ENCODE measurements at places on chromosomes 16 and 17.

DNA sequence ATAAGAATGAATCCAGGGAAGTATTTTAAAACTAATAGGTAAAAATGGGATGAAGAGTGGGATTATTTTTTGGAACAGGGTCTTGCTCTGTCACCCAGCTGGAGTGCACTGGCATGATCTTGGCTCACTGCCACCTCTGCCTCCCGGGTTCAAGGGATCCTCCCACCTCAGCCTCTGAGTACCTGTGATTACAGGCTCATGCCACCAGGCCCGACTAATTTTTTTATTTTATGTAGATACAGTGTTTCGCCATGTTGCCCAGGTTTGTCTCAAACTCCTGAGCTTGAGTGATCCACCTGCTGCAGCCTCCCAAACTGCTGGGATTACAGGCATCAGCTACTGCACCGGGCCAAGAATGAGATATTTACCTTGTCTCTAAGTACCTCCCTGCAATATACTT, 22.1 kb downstream of the NSMCE1 start:
- DNase-seq, result no peak

- no peak for DNase-seq
Observed at GRCh38 chr17:10089196-10089804, 109.1 kb downstream of the GAS7 start.

DNA sequence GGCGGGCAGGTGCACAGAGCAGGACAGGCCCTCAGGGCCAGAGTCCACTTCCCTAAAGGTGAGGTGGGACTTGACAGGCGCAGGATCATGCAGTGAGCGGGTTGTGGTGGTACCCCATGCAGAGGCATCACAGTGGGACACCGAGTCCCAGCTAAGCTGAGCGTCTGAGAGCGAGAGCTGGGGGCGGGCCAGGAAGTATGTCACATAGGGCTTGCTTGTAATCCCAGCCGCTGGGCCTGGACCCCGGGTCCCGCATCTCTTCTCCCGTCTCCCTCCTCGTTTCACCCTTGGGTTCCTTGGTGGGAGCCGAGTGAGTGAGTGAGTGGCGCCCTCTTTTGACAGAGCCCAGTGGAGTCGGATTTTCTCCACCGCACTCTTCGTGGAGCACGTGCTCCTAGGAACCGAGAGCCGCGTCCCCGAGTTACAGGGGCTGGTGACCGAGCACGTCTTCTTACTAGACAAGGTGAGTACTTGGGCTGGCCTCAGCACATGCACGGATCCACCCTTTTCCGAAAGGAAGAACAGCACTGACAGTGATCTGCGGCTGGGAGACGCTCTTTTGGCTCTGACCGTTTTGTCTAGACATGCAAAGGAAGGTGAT, 50.8 kb upstream of the ENDOV start:
- DNase-seq, result peak; percentile 13

DNA sequence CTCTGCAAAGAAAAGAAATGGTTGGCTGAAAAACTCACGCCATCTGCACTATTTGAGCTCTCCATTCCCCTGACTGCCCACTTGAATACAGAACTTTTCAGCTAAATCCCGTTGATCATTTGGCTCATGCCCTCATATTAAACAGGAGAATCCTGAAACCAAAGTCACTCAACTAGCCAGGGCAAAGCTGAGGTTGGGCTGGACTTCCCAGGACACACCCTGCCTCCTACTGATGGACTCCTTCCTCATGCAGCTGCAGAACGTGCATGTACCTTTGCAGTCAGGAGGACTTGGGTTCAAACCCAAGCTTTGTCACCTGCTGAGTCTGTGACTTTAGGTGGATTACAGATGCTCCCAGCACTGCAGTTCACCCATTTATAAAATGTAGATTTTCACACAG, 7.7 kb downstream of the ASIC2 start:
- DNase-seq, result no peak

DNA sequence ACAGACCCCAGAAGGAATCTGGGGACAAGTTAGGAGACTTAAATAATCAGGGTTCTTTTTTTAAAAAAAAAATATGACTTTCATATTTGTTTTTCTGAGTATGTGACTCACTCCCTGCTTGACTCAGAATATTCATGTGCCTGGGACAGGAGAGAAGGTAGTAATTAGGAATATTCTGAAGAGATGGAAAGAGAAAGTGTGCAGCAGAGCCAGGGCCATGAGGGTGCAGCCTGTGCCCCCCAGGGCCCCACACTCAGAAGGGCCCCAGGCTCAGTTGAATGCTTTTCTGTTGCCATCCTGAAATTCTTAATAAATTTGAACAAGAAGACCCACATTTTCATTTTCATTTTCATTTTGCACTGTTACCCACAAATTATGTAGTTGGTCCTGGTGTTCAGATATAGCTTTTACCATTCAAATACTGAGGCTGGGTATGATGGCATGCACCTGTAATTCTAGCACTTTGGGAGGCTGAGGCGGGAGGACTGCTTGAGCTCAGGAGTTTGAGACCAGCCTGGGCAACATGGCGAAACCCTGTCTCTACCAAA, 11.5 kb upstream of the LONP2 start:
- no peak for DNase-seq

- no peak for DNase-seq
Observed at GRCh38 chr17:27417596-27418365, 38.5 kb upstream of the KSR1 start.

- DNase-seq, result no peak
Observed at GRCh38 chr16:59090541-59090940, 356.4 kb upstream of the GOT2 start.

- DNase-seq, result no peak
Observed at GRCh38 chr17:63196772-63197335, 230.8 kb downstream of the TANC2 start.

DNA sequence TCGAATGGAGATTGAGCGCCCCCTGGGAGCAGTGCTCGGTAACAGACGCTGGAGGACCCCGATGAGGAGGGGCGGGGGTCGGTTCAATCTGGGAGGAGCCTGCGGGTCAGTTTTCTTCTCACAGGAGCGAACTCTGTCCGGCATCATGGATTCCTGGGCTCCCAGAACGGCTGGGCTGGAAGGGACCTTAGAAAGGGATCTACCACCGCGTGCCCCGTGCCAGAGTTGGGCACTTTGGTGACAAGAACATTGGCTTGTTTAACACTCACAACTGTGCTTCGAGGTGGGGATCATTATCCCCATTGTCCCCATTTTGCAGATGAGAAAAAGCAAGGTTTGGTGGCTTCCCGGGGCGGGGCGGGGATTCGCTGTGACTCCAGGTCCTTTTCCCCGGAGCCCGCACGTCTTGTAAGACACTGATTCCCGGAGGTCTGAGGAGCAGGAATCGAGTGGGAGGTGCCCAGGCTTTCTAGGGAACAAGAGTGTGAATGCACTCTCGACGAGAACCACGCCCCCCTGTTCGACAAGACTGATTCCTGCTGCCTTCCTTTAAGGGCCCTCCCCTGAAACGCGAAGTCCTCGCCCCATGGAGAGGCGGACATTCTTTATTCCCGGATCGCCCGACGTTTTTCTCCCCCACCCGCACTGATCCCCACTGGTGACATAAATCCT, 1.5 kb upstream of the FBXL19 start:
- peak; percentile 67 for DNase-seq

DNA sequence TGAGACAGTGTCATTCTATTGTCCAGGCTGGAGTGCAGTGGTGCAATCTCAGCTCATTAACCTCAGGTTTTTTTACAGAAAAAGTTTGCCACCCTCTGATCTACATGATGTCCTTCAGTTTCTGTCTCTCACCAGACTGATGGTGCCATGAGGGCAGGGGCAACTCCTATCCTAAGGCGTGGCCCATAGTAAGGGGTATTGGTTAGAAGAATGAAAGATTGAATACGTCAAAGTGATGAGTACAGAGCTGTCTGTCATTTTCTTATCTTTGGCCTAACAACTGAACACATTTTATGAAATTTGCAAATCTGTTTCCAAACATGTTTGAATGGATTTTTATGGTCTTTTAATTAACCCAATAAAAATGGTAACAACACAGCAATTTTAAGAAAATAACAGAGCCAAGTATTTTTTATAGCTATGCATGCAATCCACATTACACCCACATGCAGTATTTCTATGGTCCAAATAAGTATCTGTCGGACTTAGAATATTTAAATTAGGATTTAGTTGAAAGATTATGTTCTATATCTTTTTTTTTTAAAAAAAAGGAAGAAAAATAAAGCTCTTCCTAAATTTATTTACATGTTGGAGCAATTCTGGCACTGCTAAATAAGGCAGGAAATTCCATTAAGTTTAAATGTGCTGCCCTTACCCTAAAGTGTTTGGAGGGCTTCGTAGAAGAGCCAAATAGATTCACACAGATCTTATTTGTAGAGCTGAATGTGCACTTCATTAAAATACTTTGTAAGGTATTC, 192.8 kb downstream of the WWOX start:
- no peak for DNase-seq

- no peak for DNase-seq
Observed at GRCh38 chr17:48738424-48738802, 9.9 kb upstream of the HOXB13 start.

- DNase-seq, result no peak
Observed at GRCh38 chr17:31293581-31293980, 3.5 kb downstream of the OMG start.

DNA sequence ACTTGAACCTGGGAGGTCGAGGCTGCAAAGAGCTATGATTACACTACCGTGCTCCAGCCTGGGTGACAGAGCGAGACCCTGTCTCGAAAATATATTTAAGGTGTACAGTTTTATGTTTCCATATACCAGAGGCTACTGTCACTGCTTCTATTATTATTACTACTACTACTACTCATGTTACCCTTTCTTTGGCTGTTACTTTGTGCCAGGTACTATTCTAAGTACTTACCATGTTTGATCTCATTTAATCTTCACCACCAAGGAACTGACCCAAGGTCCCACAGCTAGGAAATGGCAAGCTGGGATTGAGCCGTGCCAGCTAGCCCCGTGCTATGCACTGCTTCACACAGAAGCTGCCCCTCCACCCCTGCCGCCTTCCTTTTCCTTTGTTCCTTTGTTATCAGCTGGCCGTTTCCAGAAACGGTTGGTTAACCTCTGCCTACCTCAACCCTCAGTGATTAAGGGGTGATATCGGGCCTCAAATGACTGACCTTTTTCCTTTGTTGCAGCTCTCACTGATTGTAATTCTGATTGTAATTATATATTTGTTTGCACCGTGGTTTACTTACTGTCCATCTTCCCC, 78.4 kb downstream of the ABCC1 start:
- DNase-seq, result no peak

- DNase-seq, result no peak
Observed at GRCh38 chr16:72195609-72196008, 23.7 kb upstream of the PMFBP1 start.

GRCh38 chr16:91484-91883, 13.5 kb downstream of the MPG start:
- no peak for DNase-seq

GRCh38 chr17:19730843-19731242, 14.5 kb upstream of the SLC47A2 start:
- no peak for DNase-seq

DNA sequence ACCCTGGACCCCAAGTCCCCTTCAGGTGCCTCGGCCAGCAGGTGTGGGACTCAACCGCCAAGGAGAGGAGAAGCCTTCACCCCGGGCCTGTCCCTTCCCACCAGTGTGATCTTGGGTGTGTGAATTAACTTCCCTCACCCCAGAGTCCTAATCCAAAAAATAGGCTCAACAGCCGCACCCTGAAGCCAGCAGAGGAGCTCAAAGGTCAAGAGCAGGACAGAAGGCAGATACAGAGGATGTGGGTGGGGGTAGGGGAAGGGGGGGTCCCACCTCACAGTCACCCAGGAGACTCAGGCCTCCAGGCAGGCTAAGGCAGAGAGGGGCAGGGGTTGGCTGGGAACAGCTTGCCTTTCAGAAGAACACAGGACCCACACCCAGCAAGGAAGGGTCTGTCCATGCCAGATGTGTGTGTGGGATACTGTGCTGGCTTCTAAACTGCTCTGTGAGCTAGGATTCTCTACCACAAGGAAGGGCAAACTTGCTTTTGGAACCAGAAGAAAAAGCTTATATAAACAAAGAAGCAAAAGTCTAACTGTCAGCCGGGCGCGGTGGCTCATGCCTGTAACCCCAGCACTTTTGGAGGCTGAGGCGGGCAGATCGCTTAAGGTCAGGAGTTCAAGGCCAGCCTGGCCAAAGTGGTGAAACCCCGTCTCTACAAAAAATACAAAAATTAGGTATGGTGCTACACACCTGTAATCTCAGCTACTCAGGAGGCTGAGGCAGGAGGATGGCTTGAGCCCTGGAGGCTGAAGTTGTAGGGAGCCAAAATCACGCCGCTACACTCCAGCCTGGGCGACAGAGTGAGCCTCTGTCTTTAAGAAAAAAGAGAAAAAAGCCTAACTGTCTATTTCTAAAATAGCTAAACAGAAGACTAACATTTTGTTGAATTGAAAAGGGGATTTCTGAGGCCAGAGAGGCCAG, 4.6 kb downstream of the PIEZO1 start:
- no peak for DNase-seq

- DNase-seq, result no peak
Observed at GRCh38 chr17:69913616-69914015, 161.4 kb upstream of the KCNJ16 start.

- DNase-seq, result no peak
Observed at GRCh38 chr16:27394516-27394915, 7.5 kb upstream of the IL21R start.

- no peak for DNase-seq
Observed at GRCh38 chr16:88993166-88993761, 16.3 kb upstream of the CBFA2T3 start.

DNA sequence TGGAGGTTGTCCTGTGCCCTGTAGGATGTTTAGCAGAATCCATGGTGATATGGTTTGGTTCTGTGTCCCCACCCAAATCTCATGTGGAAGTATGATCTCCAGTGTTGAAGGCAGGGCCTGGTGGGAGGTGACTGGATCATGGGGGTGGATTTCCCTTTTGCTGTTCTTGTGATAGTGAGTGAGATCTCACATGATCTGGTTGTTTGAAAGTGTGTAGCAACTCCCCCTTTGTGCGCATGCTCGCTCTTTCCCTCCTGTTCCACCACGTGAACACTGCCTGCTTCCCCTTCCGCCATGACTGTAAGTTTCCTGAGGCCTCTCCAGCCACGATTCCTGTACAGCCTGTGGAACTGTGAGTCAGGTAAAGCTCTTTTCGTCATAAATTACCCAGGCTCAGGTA, 61.9 kb downstream of the ARHGAP17 start:
- DNase-seq, result no peak

GRCh38 chr17:40516581-40517285, 15.3 kb upstream of the TNS4 start:
- DNase-seq, result peak; percentile 94

GRCh38 chr17:79080761-79081290, 6.2 kb downstream of the ENGASE start:
- DNase-seq, result no peak

DNA sequence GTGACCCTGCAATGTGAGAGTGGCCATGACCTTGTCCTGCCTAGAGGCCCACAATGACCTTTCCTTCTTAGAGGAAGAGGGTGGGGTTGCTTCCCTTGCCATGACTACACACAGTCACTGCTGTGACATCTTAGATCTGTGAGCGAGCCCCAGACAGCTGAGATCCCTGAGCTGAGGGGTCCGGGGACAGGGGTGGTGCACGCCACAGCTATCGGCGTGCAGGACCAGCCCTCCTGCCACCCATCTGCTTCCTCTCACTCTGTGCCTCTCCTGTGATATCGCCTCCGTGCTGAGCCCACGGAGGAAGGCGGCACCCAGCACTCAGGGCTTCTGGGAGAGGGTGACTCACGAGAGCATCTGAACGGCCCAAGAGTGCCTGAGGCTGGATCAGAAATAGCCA, 35.2 kb downstream of the KIAA0513 start:
- DNase-seq, result no peak

- DNase-seq, result no peak
Observed at GRCh38 chr16:50659806-50660205, 21.3 kb downstream of the SNX20 start.

- DNase-seq, result no peak
Observed at GRCh38 chr16:88298833-88299745, 83.7 kb upstream of the ZNF469 start.

Measured in PC-9 (cell line).